ENCODE measurements at places on chromosomes 5 and 9.

DNA sequence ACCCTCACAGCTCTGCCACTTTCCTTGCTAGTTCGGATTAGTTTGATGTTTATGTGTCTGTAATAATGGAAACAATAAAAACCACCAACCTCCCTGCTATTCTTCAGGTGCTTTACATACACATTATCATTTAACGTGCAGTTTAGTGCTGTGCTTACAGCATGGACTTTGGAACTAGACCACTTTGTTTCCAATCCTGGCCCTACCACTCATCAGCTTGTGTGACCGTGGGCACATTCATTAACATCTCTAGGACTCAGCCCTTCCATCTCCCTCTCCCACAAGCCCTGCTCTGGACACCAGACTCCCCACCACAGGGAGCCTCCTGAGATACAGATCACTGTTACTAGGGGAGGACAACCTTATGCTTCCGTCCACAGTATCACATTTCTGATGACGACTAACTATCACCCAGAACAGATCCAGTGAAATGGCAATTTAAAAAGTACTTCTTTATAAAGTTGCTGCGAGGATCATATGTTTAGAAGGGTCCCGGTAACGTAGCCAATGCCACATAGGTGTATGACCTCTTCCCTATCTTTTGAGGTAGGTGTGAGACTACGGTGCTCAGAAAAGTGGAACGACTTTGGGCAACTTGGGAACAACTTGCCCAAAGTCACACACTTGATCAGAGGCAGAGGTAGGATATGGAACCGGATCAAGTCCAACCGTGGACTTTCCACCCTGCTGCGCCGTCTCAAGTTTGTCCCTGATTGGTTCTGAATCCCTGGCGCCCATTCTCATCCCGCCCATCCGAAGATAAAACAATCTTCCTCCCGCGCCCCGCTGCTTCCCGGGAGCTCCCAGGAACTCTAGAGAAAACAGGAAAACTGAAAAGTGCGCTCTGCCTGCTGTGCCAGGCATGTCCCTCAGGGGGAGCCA lies 132.4 kb upstream of the NIPBL start:
- DNase-seq = no peak

DNA sequence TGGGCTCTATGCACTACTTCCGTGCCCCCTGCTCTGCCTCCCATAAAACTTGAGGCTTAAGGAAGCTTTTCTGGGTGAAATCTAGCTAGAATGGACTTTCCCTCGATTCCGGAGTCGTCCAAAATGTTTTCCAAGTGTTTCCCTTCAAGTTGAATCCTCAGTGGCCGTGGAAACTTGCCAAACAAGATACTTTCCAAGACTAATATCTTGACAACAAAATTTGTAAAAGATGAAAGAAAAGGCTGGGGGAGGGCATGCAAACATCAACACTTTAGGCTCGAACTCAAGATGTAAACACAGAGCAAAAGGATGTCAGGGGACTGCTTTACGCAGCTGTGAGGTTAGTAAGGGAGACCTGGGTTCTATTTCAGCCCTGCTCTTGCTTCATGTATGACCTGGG lies 482.8 kb upstream of the KLF4 start:
- no peak for DNase-seq

GRCh38 chr9:135284386-135285134 lies 195.0 kb upstream of the PPP1R26 start:
- DNase-seq = no peak

- DNase-seq = peak; percentile 59
Observed at GRCh38 chr5:172932313-172933017, 26.8 kb upstream of the RPL26L1 start.

DNA sequence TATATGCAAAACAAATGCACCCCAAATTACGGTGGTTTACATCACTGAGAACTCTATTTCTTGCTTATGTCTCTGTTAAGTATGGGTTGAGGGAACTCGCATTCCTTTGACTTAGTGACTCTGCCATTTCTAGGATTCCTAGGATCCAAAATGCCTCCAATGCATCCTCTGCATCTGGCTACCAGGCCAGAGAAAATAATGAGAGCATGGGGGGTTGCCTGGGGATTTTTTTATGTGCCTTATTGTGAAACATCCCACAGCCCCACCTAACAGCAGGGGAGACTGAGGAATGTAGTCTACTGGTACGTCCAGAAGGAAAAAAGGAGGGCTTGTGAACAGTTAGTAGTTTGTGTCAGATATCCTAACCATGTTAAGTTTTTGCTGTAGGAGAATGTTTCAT lies 466.0 kb upstream of the ARRDC3 start:
- DNase-seq = no peak

- DNase-seq = no peak
Observed at GRCh38 chr9:87707805-87708506, 18.0 kb upstream of the CTSL start.

- no peak for DNase-seq
Observed at GRCh38 chr9:86503314-86503713, 149.1 kb upstream of the TUT7 start.

DNA sequence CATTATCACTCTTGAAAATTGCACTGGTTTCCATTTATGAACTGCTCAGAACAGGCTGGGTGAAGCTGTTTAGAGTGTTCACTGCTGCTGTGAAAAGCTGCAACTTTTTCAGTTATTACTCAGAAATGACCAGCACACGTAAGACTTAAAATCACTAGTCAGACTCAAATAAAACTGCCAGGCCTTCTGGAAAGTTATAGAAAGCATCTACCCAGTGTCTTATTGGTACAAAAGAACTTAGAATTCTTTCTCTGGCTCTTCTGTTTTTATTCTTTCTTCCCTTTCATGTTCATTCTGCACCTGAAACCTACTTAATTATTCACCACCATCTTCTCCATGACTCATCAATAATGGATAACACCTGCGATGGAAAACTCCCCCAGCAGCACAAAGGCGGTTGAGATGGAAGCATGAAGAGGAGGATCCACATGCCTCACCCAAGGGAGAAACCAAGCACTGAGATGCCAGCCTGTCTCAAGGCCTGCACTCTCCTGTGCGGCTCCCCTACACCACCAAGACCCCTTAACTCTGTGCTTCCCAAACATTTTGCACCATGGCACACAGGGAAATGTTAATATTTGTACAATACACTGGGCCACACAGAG lies 171.9 kb downstream of the ENTREP1 start:
- DNase-seq = no peak

- DNase-seq = no peak
Observed at GRCh38 chr9:22214021-22214420, 204.9 kb upstream of the CDKN2B start.

All from CD8-positive, alpha-beta T cell (primary cell).